ENCODE measurements at places on chromosomes 13 and 19.

DNA sequence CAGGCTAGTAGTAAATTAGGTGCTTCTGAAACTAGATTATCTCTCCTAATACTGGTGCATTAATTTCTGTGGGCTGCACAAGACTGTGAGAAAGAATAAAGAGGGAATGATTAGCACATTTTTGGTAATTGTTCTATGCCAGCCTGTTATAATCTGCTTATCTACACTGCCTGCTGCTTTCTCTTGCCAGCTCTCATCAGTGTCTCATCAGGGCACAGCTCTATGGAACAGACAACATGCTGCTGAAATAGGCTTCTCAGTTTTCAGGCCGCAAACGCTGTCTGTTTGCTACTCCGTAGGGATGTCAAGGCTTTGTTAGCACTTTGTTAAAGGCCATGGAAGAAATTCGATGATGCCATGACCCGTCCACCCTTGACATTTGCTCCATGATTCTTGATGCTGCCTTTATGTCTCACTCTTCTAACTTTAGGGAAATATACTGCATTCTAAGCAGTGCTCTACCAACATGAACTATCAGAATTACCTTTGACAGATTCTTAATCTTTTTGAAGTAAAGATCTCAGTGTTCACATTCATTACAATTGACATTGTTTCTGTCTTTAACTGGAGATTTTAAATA lies 84.0 kb upstream of the PRR20A start:
- DNase-seq, result no peak

DNA sequence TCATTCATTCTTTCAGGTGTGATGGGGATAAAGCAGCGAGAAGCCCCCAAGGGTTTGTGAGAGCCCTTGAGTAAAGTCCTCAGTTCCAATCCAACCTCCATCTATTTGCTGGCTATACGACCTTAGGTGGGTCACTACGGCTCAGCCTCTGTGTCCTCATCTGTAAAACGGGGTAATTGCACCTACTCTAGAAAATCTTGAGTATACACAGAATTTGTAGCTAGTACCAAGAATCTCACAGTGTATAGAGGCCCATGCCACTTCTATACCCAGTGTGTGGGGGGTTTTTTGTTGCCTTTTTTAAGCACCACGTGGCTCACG lies 406 bp upstream of the DNMT1 start:
- DNase-seq, result no peak

DNA sequence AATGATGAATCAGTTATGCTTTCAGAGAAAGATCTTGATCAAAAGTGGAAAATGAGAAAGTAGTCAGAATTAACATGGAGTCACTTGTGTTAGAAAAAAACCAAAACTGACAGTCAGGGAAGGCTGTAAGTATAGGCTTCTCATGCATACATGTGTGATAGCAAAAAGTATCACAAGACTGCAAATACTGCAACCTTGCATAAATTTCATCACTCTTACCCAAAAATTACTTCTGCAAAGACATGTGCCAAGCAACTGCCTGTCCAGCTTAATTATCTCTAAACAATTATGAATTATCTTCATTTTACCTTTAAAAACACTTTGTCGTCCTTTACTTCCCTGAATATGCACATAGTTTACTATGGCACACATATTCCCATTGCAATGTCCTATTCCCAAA lies 2466.4 kb upstream of the PCDH20 start:
- no peak for DNase-seq

DNA sequence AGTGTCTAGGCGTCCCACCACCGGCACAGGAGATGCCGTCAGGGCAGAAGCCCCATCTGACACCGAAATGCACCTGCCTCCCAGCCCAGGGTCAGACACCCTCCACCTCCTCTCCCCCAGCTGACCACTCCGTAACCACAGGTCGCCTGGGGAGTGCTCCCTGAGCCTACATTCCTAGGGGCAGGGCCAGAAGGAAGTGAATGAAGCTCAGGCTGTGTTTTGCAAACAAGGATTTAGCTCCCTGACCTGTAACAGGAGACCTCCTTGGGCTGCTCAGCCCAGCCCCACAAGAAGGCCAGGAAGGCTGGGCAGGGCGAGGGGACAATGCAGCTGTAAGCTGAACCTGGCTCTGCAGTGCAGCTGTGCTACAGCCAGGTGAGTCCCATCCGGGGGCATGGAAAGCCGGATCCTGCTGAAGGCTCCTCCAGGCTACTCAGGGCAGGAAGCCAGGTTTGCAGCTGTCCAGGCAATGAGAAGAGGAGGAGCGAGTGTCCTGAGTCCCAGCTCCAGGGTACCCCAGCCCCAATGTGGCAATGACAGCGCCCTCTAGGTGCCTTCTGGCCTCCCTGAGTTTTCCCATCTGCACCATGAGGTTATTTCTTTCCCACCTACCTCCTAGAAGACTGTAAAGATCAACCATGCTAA lies 42.1 kb downstream of the RHPN2 start:
- no peak for DNase-seq

DNA sequence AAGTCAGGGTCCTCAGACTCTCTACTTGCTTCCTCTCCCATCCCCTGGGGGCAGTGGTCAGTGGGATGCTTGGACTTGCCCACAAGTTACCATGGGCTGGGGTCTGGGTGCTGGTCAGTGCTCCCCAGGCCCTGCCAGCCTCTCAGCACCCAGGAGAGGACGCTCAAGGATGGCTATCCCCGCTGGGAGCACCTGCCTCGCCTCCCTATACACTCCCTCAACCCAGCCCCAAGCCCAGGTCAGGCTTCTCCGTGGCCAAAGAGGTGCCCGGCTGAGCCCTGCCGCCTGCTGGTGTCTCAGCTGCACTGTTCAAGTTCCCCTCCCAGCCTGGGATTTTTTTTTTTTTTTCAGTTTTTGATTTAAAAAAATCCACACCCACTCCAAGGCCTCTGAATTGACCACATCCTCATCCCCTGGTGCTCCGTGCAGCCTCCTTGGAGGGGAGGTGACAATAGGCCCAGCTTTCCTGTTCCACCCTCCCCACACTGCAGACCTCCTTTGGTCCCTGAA lies 10.8 kb downstream of the F2RL3 start:
- DNase-seq, result peak; percentile 80

DNA sequence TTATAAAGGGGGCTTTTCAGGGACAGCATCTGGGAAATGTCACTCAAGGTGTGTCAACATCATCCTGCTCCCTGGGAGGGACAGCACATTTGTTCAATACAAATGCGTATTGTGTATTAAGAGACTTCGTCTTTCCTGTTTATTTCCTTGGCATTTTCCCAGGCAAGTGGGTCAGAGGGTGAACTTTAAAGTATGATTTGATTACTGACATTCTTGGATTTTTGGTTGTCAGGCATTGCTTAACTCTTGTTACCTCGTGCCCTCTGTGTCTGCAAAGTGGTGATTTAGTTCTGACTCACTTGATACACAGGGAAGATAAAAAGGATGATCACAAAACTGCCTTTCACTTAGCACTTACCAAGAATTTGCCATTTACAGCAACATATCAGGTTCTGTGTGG lies 292.7 kb downstream of the SUCLA2 start:
- DNase-seq, result no peak

DNA sequence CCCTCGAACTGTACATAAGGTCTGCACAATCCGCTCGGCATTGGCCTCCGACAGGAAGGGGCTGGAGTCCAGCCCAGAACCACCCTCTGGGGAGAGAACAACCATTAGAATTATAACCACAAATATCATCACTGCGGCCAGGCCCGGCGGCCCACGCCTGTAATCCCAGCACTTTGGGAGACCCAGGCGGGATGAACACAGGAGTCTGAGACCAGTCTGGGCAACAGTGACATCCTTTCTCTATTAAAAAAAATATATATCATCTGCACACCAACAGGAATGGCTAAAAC lies 11.4 kb downstream of the COQ8B start:
- no peak for DNase-seq

- DNase-seq, result peak; percentile 79
Observed at GRCh38 chr19:18364826-18365528, 21.0 kb upstream of the GDF15 start.

GRCh38 chr13:40640202-40640601 lies 26.2 kb downstream of the FOXO1 start:
- no peak for DNase-seq

GRCh38 chr19:53538378-53539109 lies 599 bp downstream of the ZNF331 start:
- DNase-seq, result no peak

GRCh38 chr13:108214441-108215271 lies 680 bp downstream of the LIG4 start:
- no peak for DNase-seq

DNA sequence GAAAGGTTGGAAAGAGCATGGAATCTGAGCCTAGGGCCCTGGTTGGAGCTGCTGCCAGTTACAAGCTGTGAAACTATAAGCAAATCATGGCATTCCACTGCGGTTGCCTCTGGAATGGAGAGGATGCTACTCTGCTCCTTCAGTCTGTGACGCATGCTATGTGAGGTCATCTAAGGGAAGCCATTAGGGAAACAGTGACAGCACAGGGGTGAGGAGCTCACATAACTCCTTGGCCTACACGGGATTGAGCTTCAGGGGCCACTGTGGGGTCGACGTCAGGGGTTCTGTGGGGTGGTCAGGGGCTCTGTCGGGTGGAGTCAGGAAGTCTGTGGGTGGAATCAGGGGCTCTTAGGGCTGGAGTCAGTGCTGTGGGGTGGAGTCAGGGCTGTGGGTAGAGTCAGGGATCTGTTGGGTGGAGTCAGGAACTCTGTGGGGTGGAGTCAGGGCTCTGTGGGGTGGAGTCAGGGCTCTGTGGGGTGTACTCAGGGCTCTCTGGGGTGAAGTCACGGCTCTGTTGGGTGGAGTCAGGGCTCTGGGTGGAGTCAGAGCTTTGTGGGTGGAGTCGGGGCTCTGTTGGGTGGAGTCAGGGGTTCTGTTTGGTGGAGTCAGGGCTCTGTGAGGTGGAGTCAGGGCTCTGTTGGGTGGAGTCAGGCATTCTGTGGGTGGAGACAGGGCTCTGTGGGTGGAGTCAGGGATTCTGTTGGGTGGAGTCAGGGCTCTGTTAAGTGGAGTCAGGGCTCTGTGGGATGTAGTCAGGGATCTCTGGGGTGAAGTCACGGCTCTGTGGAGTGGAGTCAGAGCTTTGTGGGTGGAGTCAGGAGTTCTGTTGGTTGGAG lies 35.8 kb upstream of the MEDAG start:
- DNase-seq, result no peak

DNA sequence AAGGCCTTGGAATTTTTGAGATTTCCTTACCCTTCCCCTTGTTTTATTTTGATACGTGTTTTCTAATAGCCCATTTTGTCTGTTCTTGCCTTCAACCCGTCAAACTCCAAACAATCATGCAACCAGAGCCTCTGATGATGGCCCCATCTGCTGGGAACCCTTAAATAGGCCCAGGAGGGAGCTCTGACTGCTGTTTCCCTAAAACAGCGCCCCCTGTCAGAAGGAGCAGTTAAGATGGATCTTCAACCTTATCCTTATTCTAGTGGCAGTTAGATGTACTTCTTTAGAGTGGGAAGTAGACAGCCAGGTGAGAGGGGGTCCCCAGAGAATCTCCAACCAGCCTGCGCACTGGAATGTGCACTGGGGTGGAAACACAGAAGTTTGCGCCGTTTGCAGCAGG lies 1031.0 kb upstream of the PCDH9 start:
- no peak for DNase-seq

DNA sequence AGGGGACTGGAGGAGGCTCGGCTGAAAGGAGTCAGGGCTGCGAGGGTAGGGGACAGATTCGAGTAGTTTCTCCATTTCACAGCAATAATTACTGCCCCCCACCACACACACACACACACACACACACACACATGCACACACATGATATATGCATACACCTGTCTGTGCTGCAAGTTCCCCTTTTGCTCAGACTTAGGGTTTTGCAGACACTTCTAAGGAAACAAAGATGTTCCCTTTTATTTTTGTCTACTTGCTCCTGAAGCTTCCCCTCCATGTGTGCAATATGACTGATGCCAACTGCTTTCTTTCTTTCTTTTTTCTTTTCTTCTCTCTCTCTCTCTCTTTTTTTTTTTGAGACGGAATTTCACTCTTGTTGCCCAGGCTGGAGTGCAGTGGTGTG lies 13.4 kb downstream of the MBD3L2B start:
- DNase-seq, result no peak

DNA sequence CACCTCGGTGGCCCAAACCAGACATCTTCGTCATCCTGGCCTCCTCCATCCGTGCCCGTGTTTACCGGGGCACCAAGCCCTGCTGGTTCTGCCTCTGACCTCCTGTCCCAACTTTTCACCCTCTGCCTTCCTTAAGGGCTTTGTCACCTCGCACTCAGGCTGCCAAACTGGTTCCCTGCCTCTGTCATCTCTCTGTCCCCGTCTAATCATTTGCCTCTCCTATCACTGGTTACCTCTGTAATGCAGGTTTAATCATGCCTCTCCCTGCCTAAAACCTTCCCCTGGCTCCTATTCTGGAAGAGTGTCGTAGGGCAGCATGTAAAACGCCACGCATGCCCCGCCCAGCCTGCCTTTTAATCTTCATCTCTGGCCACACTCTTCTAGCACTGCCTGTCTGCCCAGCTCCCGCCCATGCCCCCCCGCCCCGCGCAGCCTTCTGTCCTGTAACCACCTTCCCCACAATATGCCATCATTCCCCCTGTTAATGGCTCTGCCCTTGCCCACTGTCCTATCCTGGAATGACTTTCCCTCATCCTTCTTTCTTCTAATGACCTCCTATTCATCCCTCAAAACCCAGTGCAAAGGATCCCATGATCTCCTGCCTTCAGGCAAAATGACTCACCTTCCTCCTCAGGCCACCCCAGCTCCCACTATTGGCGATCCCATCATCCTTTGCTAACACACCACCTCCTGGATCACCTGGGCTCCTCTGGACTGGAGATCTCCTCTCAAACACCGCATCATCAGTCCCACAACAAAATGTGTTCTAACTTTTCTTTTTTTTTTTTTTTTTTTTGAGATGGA lies 66.7 kb downstream of the PEX11G start:
- DNase-seq, result no peak

DNA sequence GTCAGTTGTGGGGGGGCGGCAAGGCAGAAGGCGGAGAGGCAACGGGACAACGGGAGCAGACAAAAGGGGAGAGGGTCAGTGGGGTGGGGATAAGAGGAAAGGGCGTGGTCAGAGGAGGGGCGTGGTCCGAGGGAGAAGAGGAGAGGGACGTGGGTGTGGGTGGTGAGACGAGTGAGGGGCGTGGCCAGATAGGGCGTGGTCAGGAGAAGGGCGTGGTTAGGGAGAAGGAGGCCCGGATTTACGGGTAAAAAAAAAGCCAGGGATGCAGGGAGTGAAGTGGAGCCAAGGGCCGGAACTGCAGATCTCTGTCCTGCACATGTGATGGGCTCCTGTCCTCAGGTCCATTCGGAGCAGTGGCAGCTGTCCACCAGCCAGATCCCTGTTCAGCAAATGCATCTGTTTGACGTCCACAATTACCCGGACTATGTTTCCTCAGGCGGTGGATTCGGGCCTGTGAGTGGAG lies 21.5 kb downstream of the CPT1C start:
- no peak for DNase-seq

Data from HuH-7.5 (cell line).